ENCODE measurements at places on chromosomes 7 and 10.

DNA sequence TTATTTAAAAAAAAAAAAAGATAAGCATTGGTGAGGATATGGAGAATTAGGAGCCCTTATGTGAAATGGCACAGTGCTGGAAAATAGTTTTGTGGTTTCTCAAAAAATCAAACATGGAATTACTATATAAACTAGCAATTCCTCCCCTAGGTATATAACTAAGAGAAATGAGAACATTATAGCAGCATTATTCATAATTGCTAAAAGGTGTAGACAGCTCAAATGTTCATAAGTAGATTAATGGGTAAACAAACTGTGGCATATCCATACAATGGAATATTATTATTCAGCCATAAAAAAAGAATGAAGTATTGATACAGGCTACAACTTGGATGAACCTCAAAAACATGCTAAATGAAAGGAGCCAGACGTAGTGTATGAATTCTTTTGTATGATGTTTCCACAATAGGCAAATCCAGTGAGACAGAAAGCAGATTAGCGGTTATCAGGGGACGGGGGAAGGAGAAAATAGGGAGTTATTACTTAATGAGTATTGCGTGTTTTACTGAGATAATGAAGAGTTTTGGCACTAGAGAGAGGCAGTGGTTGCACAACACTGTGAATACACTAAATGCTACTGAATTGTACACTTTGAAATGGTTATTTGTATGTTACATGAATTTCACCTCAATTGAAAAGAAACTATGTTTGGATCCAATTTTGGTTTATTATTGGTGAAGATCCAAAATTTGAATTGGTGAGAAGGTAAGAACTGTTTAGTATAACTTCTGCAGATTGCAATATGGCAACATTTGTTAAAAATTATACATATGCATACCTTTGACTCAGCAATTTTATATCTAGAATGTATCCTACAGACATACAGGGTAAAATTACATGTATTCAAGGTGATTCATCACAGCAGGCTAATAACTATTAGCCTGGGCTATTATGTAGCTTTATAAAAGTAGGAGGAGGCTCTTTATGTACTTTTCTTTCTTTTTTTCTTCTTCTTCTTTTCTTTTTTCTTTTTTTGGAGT, 69.7 kb downstream of the VCL start:
- no peaks in the 10 kb centered on the region for H3K27me3 ChIP-seq
- no peak overlapping the region for H3K4me3 ChIP-seq
- H3K27ac ChIP-seq: no peak overlapping the region
- peaks cover 61% of the 10 kb centered on the region for H3K36me3 ChIP-seq

- H3K4me3 ChIP-seq: no peak overlapping the region
- peaks cover 2% of the 10 kb centered on the region for H3K4me1 ChIP-seq
- no peaks in the 10 kb centered on the region for H3K36me3 ChIP-seq
- H3K27ac ChIP-seq: no peak overlapping the region
Observed at GRCh38 chr7:32073533-32073932, 3.3 kb upstream of the PDE1C start.

DNA sequence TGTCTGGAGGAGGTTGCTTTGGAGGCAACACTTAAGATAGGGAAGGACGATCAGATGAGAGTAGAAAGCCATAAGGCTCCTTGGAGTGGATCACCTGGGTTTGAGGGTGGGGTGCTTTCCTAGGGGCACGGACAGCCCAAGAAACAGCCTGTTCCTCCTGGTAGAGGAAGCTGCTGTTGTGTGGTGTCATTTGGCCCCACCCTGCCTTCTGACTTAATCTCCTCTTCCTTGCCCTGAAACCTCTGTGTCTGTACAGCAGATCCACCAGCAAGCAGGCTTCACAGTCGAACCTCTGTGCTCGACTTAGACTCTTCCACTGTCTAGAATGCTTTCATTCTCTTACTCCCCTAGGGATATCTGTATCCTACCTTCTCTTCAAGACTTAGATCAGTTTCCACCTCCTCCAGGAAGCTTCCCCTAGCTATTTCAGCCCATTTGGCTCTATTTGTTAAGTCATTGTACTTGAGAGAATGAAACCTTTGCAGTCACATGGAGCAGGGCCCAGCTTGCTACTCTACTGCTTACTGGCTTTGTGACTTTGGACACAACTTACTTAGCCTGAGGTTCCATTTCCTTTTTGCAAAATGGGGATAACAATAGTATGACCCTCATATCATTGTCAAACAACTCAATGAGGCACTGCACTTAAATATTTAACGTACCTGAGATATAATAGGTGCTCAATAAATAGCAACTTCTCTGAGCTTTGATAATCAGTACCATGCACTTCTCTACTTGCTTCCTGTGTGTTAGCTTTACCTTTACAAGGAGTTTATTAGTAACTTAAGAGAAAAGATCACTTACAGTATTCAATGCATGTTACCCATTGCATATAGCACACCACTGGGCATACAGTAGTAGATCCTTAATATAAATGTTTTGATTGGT, 5.0 kb downstream of the MXI1 start:
- H3K4me1 ChIP-seq: peaks cover 3% of the 10 kb centered on the region
- H3K4me3 ChIP-seq: no peak overlapping the region
- no peak overlapping the region for H3K27ac ChIP-seq
- no peaks in the 10 kb centered on the region for H3K36me3 ChIP-seq
- peaks cover 15% of the 10 kb centered on the region for H3K27me3 ChIP-seq

DNA sequence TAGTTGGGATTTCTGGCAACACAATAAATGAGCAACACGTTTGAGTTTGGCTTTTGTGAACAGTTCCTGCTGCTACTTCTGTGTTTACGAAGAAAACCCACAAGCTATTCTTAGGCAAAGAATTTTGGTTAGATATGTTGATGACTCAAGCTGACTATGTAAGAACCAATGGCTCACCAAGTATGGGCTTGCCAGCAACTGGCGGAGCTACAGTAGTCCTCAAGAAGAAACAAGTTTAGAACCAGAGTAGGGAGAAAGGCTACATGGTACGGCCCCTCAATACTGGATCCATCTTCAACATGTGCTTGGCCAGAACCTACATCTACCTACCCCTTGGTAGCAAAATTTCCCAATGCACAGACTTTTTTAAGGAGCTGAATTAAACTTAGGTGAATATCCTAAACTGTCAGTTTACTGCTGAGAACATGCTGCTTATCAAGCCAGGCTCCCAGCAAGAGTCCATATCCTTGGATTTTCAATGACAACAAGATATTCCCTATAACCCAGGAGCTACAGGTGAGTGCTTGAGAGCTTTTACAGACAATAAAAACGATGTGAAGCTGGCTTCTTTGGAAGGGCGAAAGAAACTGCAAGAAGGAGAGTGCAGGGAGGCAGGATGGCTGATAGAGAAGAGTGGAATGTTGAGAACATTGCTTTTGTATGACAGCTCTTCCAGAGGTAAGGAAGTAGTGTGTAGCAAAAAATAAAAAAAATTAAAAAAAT, 74.3 kb upstream of the ASAH2 start:
- no peaks in the 10 kb centered on the region for H3K4me1 ChIP-seq
- DNase-seq: no peak
- no peak overlapping the region for H3K27ac ChIP-seq

- peaks cover 1% of the 10 kb centered on the region for H3K4me1 ChIP-seq
- no peak overlapping the region for H3K4me3 ChIP-seq
- DNase-seq: no peak
Observed at GRCh38 chr7:151927011-151927410, 29.2 kb upstream of the GALNTL5 start.

- DNase-seq: no peak
- no peaks in the 10 kb centered on the region for H3K4me1 ChIP-seq
- H3K27ac ChIP-seq: no peak overlapping the region
- H3K4me3 ChIP-seq: no peak overlapping the region
- no peaks in the 10 kb centered on the region for H3K27me3 ChIP-seq
Observed at GRCh38 chr10:45581216-45581549, 91.4 kb downstream of the ZFAND4 start.

- no peak overlapping the region for H3K27ac ChIP-seq
- H3K4me1 ChIP-seq: peaks cover 2% of the 10 kb centered on the region
- no peak for DNase-seq
- no peak overlapping the region for H3K4me3 ChIP-seq
- no peaks in the 10 kb centered on the region for H3K27me3 ChIP-seq
- H3K36me3 ChIP-seq: no peaks in the 10 kb centered on the region
Observed at GRCh38 chr10:10233229-10233628, 784.4 kb upstream of the CELF2 start.

GRCh38 chr7:27868131-27868550, 128.2 kb downstream of the TAX1BP1 start:
- no peaks in the 10 kb centered on the region for H3K27me3 ChIP-seq
- H3K27ac ChIP-seq: no peak overlapping the region
- DNase-seq: no peak
- peaks cover 3% of the 10 kb centered on the region for H3K4me1 ChIP-seq
- no peaks in the 10 kb centered on the region for H3K36me3 ChIP-seq
- no peak overlapping the region for H3K4me3 ChIP-seq

- H3K36me3 ChIP-seq: no peaks in the 10 kb centered on the region
- peaks cover 6% of the 10 kb centered on the region for H3K4me1 ChIP-seq
- H3K27ac ChIP-seq: no peak overlapping the region
Observed at GRCh38 chr10:86716466-86716865, 40.0 kb upstream of the BMPR1A start.

- no peaks in the 10 kb centered on the region for H3K27me3 ChIP-seq
- H3K4me3 ChIP-seq: no peak overlapping the region
- no peak overlapping the region for H3K27ac ChIP-seq
- H3K36me3 ChIP-seq: no peaks in the 10 kb centered on the region
Observed at GRCh38 chr10:74333174-74333573, 182.2 kb downstream of the ADK start.

- DNase-seq: no peak
- no peaks in the 10 kb centered on the region for H3K36me3 ChIP-seq
- H3K4me3 ChIP-seq: no peak overlapping the region
- H3K27ac ChIP-seq: no peak overlapping the region
- H3K4me1 ChIP-seq: no peaks in the 10 kb centered on the region
Observed at GRCh38 chr10:96641396-96642295, 54.8 kb upstream of the TM9SF3 start.

GRCh38 chr10:29862923-29863614, 196.3 kb downstream of the JCAD start:
- H3K36me3 ChIP-seq: no peaks in the 10 kb centered on the region
- H3K4me1 ChIP-seq: peaks cover 6% of the 10 kb centered on the region
- H3K4me3 ChIP-seq: no peak overlapping the region
- H3K27me3 ChIP-seq: no peaks in the 10 kb centered on the region
- no peak for DNase-seq

- H3K4me3 ChIP-seq: no peak overlapping the region
- H3K27ac ChIP-seq: no peak overlapping the region
- no peaks in the 10 kb centered on the region for H3K4me1 ChIP-seq
- H3K36me3 ChIP-seq: peaks cover 13% of the 10 kb centered on the region
Observed at GRCh38 chr10:110512461-110513187, 14.9 kb downstream of the DUSP5 start.

- peaks cover 9% of the 10 kb centered on the region for H3K4me1 ChIP-seq
- peaks cover 1% of the 10 kb centered on the region for H3K36me3 ChIP-seq
- H3K27me3 ChIP-seq: no peaks in the 10 kb centered on the region
Observed at GRCh38 chr7:29090836-29091601, 55.3 kb downstream of the CPVL start.

DNA sequence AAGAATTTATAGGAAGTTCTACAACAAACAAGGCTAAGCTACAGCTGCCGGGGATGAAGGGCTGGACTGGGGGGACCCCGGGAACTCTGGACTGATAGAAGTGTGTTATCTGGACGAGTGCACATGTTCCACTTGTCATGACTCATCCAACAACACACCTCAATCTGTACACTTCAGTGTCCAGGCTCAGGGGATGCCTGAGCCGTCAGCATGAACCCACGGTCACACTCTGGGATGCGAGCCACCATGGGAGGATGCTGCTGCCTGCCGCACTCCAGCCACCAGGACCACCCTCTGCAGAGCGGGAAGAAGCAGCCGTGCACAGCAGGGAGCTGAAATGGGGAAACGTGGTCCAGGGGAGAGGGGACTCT, 67.5 kb downstream of the MAD1L1 start:
- no peak overlapping the region for H3K27ac ChIP-seq
- peaks cover 11% of the 10 kb centered on the region for H3K4me1 ChIP-seq
- DNase-seq: no peak
- no peaks in the 10 kb centered on the region for H3K27me3 ChIP-seq
- H3K36me3 ChIP-seq: peaks cover 7% of the 10 kb centered on the region

- H3K4me3 ChIP-seq: no peak overlapping the region
- H3K36me3 ChIP-seq: no peaks in the 10 kb centered on the region
- no peak overlapping the region for H3K27ac ChIP-seq
Observed at GRCh38 chr7:128893251-128894100, 17.0 kb downstream of the KCP start.

DNA sequence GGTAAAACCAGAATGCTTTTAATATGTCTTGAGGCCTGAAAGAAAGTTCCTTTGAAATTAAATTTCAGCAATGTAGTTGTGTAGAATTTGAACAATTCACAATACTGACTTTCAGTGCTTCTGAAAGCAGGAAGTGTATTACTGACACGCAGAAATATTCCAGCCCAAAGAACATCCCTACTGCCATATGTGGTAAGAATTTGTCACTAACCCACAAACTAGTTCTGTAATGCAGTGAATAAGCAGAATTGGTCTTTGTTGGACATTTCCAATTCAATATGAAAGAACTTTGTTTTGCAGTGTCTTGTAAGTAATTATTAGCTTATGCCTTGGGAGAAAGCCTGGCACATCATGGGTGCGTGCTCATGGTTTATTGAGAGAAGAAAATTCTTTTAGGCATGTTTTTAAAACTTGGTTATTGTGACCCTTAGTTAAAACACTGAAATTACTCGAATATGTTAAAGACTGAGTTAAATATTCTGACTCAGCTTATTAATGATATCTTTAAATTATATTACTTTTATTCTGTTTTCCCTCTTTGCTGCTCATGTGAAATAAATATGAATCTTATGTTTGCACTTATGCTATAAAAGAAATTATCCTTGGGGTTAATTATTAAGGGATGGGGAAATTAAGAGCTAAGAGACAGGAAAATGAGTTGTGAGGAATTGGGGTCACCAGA, 33.4 kb downstream of the PTPN12 start:
- H3K4me3 ChIP-seq: no peak overlapping the region
- peaks cover 86% of the 10 kb centered on the region for H3K36me3 ChIP-seq
- no peaks in the 10 kb centered on the region for H3K27me3 ChIP-seq

DNA sequence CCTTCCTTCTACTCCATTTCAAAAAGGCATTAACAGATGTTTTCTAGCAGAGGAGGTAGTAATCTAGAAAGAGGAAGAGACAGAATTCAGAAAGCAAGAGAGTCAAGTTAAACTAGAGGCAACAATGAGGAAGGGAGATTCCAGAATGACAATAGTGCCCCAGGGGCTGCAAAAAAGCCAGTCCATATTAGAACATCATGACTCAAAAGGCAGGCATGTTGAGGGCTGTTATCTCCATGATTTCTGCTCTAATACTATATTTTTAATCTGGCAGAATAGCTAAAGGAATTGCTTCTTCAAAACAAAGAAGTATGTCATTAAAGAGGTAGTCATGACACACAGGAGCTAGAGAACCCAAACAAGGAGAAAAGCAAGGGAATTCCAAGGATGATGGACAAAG, 599.6 kb downstream of the INHBA start:
- no peaks in the 10 kb centered on the region for H3K27me3 ChIP-seq
- no peaks in the 10 kb centered on the region for H3K36me3 ChIP-seq
- no peak overlapping the region for H3K27ac ChIP-seq
- DNase-seq: no peak
- H3K4me1 ChIP-seq: no peaks in the 10 kb centered on the region

All from neuronal stem cell (in vitro differentiated cells).